Psoas muscle (tissue), 8 donors: ENCODE measurements at places on chromosomes 1 and 21. TPM values are rescaled to one million over a fixed set of nuclear protein-coding genes. Genes with fewer than 3 reads are reported as not detected.

SPATA46 gene
- not detected for total RNA-seq

PRMT2 gene
- 28.5 TPM for total RNA-seq

SLC9C2 gene
- total RNA-seq = not detected

NBPF12 gene
- 2.7 TPM for total RNA-seq

TMEM125 gene
- not detected for total RNA-seq

SLC2A5 gene
- total RNA-seq = 97.9 TPM

SELENOF gene
- 56.9 TPM for total RNA-seq

SEC16B gene
- 0.42 TPM for total RNA-seq

FCRL6 gene
- not detected for total RNA-seq

MIXL1 gene
- total RNA-seq = not detected

KLHDC8A gene
- total RNA-seq = not detected

TARDBP gene
- 93.1 TPM for total RNA-seq

LAD1 gene
- 10.8 TPM for total RNA-seq

SPRR4 gene
- total RNA-seq = not detected

DDR2 gene
- total RNA-seq = 6.0 TPM

NPHS2 gene
- not detected for total RNA-seq

MAP1LC3C gene
- total RNA-seq = 5.2 TPM

GBP7 gene
- total RNA-seq = not detected
